ENCODE measurements at places on chromosomes 16 and 17.
A peak's percentile ranks its signal among the peaks of the same experiment; 100 is the strongest.

DNA sequence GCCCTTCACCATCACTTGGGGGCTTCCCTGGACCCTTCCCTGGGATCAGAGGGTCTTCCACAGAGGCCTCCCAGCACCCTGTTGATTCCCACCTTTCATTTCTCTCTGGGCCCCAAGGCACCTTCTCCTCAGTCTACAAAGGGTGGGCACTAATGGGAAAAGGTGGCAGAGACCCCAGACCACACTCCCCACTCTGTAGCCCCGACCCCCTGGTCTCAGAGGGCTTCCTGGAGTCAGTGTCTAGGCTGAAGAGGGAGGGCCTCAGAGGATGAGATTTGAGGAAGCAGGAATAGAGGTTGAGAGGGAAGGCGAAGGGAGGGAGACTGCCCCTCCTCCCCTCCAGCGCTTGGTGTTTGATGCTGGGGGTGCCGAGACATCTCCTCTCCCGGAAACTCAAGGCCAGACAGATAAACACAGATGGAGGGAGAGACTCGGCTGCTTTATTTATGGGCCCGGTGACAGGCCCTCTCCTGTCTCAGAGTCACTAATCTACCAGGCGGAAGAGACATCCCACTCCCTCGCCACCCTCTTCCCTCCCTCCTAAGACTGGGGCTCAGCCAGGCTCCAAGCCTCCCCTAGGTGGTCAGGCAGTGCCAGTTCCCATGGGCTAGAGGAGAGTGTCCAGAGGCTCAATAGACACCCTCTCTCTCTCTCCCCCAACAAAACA lies 18.5 kb upstream of the SP2 start:
- DNase-seq, result no peak

DNA sequence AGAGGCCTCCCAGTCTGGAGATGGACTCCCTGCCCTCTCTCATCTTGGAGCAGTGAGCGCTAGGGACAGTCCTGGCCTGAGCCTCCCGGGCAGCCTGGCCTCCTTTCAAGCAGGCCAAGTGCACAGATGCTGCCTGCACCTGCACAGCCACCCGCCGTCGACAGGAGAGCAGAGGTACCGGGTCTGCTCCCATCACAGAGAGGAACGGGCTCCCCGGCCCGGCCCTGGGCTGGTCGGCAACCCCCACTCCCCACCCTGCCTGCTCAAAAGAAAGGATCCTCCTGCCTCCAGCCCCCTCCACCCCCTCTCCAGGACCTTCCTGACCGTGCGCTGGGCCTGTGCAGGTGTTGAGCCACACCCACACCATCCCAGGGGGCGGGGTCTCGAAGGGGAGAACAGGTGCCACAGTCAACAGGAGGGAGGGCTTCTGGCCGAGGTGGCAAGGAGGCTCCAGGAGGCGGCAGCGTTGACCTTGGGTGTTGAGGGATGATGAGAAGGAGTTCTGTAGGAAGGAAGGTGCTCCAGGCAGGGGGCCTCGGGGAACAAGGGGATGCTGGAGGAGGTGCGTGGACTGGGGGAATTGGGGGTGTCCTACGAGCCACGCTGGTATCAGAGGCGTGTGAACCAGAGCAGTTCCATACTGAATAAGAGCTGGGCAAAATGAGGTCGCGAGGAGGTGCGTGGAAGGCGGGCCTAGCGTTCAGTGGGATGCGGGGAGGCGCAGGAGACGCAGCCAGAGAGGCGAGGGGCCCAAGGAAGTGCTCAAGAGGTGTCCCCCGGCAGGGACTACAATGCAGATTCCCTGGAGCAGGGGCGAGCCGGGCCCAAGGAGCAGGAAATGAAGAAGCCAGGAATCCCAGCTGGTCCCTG lies 967 bp upstream of the CDH15 start:
- DNase-seq, result no peak

- no peak for DNase-seq
Observed at GRCh38 chr17:55341432-55341831, 76.7 kb downstream of the HLF start.

DNA sequence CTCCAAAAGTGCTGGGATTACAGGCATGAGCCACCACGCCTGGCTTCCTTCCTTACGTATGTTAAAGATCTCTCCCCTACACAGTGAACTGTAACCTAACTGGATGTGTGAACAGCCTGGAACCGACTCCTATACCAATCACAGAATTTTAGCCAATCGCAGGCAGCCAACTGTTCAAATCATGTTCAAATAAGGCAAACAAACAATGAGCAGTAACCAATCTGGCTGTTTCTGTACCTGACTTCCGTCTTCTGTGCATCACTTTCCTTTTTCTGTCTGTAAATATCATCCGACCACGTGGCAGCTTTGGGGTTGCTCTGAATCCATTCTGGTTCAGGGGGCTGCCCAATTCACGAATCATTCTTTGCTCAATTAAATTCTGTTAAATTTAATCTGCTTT lies 27.5 kb downstream of the TEKT5 start:
- DNase-seq, result no peak

DNA sequence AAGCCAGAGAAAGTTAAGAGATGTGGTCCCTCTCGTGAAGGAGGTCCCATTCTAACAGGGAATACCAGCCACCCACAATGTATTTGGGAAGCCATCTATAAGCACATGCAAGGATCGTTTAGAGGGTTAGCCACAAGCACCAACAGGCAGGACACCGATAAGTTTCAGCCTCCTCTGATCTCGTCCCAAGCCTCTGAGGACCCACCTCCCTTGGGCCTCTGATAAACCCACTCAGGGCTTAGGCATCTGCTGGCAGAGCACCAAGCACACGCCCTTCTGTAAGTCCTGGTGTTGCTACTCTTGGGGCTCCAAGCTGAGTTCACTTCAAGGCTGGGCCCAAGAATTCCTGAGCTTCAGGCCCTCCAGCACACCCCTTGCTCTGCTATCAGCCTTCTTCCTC lies 5.4 kb upstream of the PNPO start:
- DNase-seq, result peak; percentile 97

DNA sequence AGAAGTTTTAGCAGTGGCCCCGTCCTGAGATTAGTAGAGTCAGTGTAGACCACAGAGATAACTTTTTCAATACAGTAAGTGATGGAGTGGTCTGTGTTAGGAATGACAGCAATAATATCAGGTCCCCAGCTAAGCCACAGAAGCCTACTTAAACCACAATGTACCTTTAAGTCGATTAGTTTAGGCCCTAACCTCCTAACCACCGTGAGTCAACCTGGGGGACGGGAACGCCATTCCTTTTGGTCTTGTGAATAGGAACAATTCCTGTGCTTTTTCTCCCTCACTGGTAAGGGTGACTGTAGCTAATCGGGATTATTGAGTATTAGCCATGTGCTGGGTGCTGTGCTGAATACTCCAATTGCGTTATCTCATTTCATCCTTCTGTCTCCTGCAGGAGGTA lies 14.0 kb downstream of the YPEL2 start:
- DNase-seq, result no peak

- DNase-seq, result no peak
Observed at GRCh38 chr16:47507701-47508100, 46.6 kb downstream of the PHKB start.

DNA sequence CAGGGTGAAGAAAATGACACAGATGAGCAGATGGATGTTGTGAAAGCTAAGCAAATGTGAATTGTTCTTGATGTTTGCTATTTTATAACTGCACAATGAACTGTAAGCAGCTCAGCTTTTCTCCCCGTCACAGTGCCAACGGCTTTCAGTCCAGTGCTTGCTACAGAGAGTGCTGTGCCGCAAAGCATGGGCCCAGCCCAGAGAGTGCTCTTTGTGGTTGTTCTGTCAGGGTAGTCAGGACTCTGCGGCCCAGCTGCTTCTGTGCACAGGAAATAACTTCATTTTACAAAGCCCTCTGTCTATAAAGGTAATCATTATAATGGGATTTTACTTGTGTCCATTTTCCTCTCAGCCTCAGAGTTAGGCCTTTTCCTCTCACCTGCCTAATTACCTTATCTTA lies 39.1 kb downstream of the CDRT15 start:
- DNase-seq, result no peak

- DNase-seq, result no peak
Observed at GRCh38 chr16:25092441-25092840, 19.1 kb upstream of the LCMT1 start.

- no peak for DNase-seq
Observed at GRCh38 chr17:63126607-63127006, 160.6 kb downstream of the TANC2 start.

- no peak for DNase-seq
Observed at GRCh38 chr17:42920922-42921321, 20.3 kb downstream of the G6PC1 start.
